ENCODE measurements at places on chromosomes 1 and 21. TPM values are rescaled to one million over a fixed set of nuclear protein-coding genes. Genes with fewer than 3 reads are reported as not detected.

Gene PCBP3
- total RNA-seq = 0.54 TPM

Gene SLC25A34
- total RNA-seq = 0.34 TPM

Gene RIPPLY3
- total RNA-seq = under 0.01 TPM

Gene ACTL8
- not detected for total RNA-seq

Gene KRTAP10-4
- not detected for total RNA-seq

Gene RPTN
- not detected for total RNA-seq

Gene GBP2
- 13.4 TPM for total RNA-seq

Gene C1orf52
- total RNA-seq = 20.2 TPM

Gene RHOU
- 33.5 TPM for total RNA-seq

Gene LIN28A
- total RNA-seq = not detected

Gene FCMR
- 0.33 TPM for total RNA-seq

Gene KCNA2
- total RNA-seq = under 0.01 TPM

Gene RIPK4
- total RNA-seq = 0.26 TPM

Gene LY9
- not detected for total RNA-seq

Gene UBXN10
- total RNA-seq = not detected

Gene GUCA2A
- not detected for total RNA-seq

Gene CD1E
- not detected for total RNA-seq

Gene NHLH1
- total RNA-seq = not detected

Gene NLRP3
- not detected for total RNA-seq

Gene ST6GALNAC5
- not detected for total RNA-seq

Gene PLA2G2F
- not detected for total RNA-seq

Gene RGS8
- under 0.01 TPM for total RNA-seq

Gene CRNN
- total RNA-seq = not detected

Gene FAM72C
- 0.34 TPM for total RNA-seq

Gene CD244
- not detected for total RNA-seq

Gene B3GALT2
- 2.2 TPM for total RNA-seq

Gene KLHL12
- 27.1 TPM for total RNA-seq

Gene KRTAP19-5
- total RNA-seq = not detected

Gene TTF2
- 7.7 TPM for total RNA-seq

Gene CLDN19
- total RNA-seq = not detected

Gene EYA3
- 11.1 TPM for total RNA-seq

Gene CD53
- not detected for total RNA-seq

Gene SUSD4
- total RNA-seq = 0.09 TPM

Gene AMY1A
- total RNA-seq = not detected

Gene EXTL2
- total RNA-seq = 16.8 TPM

Gene GGPS1
- total RNA-seq = 22.0 TPM

Measured in dermis lymphatic vessel endothelial cell (primary cell).